ENCODE measurements at places on chromosomes 11 and 22.

- DNase-seq, result no peak
Measured at GRCh38 chr22:37752189-37753087, 55.3 kb upstream of the GCAT start.

- DNase-seq, result no peak
Measured at GRCh38 chr11:68610452-68611116, 73.8 kb upstream of the GAL start.

DNA sequence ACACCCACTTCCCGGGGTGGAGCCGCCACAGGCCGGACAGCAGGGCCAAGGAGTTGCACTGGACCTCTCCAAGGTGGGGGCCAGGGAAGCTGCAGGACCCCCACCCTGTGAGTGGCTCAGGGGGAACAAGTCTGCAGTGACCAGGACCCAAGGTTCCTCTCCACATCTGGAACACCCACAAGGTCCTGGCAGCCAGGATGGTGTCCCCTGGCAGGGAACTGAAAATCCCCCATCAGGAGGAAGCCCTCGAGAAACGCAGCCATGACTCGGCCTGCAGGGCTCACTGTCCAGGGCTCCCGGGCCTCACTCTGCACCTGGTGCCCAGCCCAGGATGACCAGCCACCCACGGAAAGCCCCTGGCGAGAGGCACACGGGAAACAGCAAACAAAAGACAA is 11.5 kb downstream of the RNH1 start:
- no peak for DNase-seq

GRCh38 chr22:30262917-30263741 is 3.5 kb downstream of the OSM start:
- peak; percentile 88 for DNase-seq

DNA sequence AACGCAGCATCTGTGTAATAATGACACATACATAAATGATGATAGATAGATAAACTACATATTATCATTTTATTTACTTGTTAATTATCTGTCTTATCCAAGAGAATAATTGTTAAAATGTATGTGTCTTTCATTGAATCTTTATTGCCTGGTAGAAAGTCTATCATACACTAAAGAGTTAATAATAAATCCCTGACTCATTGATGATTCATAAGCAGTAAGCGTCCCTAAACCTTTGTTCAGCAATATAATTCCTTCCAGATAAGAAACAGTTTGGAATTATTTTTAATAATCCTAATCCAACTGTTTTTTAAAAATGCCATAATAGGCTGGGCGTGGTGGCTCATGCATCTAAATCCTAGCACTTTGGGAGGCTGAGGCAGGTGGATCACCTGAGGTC is 655.6 kb upstream of the CNTN5 start:
- DNase-seq, result no peak

DNA sequence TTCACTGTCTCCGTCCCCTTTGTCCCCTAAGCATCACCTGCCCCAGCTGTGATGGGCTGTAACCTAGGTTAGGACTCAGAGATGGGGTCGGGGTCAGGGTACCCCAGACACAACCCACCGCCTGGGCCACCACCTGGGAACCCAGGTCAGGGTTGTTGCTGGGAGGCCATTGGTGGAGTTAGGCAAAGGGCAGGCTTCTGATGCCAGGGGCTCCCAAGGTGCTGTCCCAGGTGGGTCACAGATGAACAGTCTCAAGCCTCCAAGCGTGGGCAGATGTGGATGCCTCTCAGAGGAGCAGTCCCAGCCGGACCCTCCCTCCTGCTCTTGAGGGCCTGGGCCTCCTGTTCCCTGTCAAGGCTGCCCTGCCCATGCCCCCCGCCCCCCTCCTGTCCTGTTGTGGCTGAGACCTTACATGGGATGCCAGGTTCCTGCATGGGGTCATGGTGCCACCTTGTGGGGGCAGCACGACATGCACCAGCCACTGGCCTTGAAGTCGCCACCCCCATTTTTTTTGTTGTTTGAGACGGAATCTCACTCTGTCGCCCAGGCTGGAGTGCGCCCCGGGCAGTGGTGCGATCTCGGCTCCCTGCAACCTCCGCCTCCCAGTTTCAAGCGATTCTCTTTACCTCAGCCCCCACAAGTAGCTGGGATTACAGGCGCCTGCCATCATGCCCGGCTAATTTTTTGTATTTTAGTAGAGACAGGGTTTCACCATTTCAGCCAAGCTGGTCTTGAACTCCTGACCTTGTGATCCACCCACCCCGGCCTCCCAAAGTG is 12.1 kb downstream of the GATD1 start:
- peak; percentile 51 for DNase-seq

- no peak for DNase-seq
Measured at GRCh38 chr11:19080579-19080993, 20.1 kb upstream of the MRGPRX2 start.

- peak; percentile 63 for DNase-seq
Measured at GRCh38 chr22:45096256-45096907, 67.3 kb upstream of the NUP50 start.

DNA sequence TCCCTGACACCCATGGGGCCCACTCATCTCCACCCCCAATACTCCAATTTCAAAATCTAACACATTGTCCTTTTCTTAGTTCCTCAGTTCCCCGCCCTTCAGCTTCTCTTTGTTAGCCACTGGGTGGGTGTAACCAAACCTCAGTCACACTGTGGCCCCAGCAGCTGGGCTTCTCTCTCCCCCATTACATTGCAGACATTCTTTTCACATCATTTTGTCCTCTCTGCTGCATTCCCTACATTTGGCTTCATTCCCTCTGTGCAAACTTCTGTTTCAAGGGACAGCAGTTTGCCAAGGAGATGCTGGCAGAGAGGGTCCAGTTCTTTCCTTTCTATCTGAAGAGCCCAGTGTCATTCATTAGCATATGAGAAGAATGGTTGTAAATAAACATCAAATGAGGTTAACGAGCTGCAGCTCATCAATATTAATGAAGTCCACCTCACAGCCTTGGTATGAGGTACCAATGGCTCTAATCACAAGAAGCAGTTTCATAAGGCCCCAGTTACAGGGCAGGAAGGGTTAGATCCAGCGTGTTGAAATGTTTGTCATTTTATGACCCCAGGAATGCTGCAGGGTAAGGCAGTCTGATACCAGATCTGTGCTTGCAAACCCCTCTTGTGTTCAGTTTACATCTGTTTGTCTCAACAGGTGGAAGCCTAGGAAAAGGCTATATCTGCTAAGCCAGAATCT is 72.3 kb downstream of the ARFGAP2 start:
- peak; percentile 29 for DNase-seq

DNA sequence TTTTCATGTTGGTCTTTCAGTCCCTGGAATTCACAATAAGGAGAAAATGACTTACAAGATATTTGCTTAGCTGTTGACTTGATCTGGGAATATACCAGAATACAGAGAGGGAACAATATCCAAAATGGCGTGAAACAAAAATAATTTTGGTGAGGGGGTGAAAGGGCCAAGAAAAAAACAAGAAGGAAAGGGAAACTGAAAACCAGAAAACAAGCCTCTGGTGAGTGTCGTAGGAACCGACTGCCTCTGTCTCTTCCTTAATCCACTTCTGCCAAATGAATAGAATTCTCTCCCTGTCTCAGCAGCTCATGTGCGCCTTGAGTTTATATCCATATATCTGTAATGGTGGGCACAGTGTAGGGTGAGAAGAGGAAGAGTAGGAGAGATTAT is 367.6 kb downstream of the ETS1 start:
- peak; percentile 64 for DNase-seq

- DNase-seq, result no peak
Measured at GRCh38 chr11:2534957-2535672, 90.3 kb downstream of the KCNQ1 start.

- no peak for DNase-seq
Measured at GRCh38 chr11:85758026-85758425, 52.9 kb downstream of the SYTL2 start.

GRCh38 chr11:22640862-22641261 is 15.2 kb upstream of the FANCF start:
- DNase-seq, result no peak

GRCh38 chr11:95692526-95693260 is 96.9 kb downstream of the FAM76B start:
- DNase-seq, result no peak

GRCh38 chr22:44497218-44497904 is 672 bp downstream of the RTL6 start:
- peak; percentile 1 for DNase-seq

GRCh38 chr22:27833803-27834202 is 32.2 kb upstream of the MN1 start:
- DNase-seq, result no peak

GRCh38 chr22:43228863-43229262 is 41.9 kb upstream of the TTLL12 start:
- no peak for DNase-seq

DNA sequence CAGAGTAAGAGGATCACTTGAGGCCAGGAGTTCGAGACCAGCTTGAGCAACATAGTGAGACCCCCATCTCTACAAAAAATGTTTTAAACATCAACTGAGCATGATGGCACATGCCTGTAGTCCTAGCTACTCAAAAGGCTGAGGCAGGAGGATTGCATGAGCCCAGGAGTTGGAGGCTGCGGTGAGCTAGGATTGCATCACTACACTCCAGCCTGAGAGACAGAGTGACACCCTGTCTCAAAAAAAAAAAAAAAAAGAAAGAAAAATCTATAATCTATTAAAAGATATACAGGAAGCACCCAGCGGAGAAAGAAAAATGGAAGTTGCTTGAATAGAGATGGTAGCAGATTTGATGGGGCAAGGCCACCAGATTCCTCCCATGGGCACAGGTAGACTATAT is 61.8 kb downstream of the FAM83F start:
- DNase-seq, result no peak

DNA sequence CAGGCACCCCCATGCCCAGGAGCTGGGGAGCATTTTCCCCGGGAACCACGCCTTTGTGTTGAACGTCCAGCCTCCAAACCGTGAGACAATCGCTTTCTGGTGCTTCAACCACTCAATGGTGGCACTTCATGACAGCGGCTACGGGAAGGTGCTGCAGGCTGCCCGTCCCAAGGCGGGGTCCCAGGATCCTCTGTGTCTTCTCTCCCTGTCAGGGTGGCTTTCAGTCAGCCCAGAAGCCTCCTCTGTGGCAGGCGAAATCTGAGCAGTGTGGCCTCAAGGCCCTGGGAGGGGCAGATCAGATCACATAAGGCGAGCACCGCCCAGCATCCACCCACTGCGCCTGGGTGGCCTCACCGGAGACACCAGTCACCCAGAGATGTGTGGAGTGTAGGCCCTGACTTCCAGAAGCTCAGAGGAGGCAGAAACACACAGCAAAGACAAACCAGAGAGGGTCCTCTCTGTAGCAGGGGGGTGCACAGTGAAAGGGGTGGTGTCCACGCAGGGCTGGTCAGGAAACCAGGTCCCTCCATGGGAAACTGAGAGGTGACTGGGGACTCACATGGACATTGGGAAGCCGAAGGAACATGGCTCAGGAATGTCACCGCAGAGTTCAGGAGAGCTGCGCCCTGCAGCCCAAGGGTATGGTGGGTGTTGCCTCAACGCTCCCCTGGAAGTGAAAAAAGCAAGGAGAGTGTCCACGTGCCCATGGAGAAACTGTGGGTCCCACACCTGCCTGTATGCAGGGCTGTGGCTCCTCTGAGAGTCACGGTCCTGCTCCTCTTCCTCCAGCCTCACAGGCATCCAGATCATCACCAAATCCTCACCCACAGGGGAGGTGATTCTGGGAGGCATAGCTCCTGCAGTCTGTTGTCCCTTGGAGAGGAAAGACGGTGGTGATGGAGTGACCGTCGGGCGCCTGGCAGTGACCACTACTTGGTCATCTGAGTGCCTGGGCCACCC is 1420.7 kb downstream of the TBC1D22A start:
- DNase-seq, result no peak

GRCh38 chr11:118263112-118263511 is 985 bp downstream of the MPZL2 start:
- no peak for DNase-seq

DNA sequence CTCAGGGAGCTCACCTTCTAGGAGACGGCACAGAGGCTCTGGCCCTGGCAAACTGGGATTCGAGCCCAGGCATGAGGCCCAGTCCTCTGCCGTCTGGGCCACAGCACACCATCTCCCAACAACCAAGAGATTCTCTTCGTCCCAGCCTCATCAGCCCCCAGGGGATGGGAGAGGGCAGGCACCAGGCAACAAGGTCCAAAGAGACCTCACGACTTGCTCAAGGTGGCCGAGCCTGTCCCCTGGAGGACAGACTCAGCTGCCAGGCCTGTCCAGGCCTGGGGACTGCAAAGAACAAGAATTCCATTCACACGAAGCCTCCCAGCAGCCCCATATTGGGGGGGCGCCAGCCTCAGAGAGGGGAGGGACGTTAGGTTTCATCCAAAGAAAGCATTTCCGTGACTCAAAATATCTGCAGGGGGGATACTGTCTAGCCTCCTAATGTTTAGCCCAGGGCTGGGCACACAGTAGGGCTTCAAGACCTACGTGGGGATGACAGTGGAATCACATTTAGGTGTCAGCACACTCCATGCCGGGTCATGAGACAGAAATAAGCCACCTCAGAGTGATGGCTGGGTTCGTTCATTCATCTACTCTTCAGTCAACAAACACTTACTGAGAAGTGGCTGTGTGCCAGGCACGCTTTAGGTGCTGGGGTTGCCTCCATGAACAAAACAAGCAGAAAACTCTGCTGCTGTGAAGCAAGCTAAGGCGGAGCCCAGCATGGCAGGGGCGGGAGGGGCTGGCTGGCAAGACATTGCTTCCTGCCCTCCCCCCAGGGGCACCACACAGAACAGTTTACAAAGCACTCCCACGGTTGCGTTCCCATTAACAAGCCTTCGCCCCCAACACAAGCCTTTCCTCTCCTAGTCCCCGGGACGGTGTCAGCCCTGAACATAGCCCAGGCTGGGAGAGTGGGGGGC is 1.2 kb downstream of the CARNS1 start:
- DNase-seq, result no peak

- DNase-seq, result no peak
Measured at GRCh38 chr22:49718396-49718795, 109.3 kb downstream of the BRD1 start.

- no peak for DNase-seq
Measured at GRCh38 chr11:72241291-72241781, 2.6 kb downstream of the PHOX2A start.

- DNase-seq, result no peak
Measured at GRCh38 chr11:17633279-17633986, 85.9 kb upstream of the MYOD1 start.
